Calu3 (cell line): ENCODE measurements at places on chromosomes 2 and 18.
A peak's percentile ranks its signal among the peaks of the same experiment; 100 is the strongest.

DNA sequence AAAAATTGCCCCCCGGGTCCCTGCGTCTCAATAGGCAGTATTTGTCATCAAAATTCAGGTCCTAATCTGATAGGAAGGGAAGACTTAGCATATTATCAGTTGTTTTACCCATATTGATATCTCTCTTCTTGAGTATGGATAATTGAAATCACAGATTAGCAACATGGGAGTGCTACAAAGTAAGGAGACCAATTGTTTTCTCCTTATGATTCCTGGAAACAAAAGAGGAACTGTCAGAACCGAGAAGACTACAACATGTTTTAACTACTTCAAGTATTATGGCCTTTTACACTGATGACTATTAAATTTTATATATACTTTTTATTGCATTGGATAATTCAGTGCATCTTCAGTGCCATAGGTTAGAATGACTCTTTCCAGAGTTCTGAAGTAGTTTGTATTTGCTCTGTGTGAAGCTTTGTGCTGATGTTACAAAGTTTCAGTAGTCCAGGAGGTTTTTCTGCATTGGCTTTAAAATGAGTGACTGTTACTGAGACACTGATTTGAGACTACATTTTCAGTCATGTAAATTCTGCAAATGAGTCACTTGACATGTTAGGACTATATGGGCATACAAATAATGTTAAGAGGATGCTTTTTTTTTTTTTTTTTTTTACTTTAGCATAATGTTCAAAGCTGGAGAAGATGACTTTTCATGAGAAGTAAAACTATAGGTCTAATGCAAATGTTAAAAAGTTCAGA lies 19.7 kb upstream of the TLK1 start:
- no peaks in the 10 kb centered on the region for H3K36me3 ChIP-seq
- H3K4me3 ChIP-seq = no peak overlapping the region
- no peak for DNase-seq
- no peaks in the 10 kb centered on the region for H3K4me1 ChIP-seq
- H3K27ac ChIP-seq = no peak overlapping the region

- no peaks in the 10 kb centered on the region for H3K36me3 ChIP-seq
- no peak for DNase-seq
- no peak overlapping the region for H3K4me3 ChIP-seq
- no peaks in the 10 kb centered on the region for H3K4me1 ChIP-seq
- H3K27me3 ChIP-seq = peaks cover 68% of the 10 kb centered on the region
Observed at GRCh38 chr2:100039291-100039980, 103.0 kb downstream of the AFF3 start.

DNA sequence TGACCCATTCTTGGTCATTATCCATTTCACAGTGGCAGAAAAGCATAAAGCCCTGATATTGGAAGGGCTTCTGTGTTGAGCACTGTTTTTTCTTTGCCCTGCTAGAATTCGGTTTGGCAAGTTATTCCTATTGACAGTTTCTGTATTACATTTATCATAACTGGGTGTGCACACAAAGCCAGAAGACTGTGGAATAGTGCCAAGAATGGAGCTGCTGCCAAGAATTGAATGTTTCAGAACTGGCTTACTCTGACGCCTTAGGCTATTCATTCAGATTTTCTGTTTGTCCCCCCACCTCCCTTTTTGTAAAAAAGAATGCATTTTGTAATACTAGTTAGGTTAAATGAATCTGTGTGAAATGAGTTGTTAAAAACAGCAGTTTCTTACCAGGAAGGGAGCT lies 12.7 kb downstream of the KDM3A start:
- no peaks in the 10 kb centered on the region for H3K4me1 ChIP-seq
- H3K4me3 ChIP-seq = no peak overlapping the region
- DNase-seq = peak; percentile 42
- peaks cover 15% of the 10 kb centered on the region for H3K36me3 ChIP-seq

DNA sequence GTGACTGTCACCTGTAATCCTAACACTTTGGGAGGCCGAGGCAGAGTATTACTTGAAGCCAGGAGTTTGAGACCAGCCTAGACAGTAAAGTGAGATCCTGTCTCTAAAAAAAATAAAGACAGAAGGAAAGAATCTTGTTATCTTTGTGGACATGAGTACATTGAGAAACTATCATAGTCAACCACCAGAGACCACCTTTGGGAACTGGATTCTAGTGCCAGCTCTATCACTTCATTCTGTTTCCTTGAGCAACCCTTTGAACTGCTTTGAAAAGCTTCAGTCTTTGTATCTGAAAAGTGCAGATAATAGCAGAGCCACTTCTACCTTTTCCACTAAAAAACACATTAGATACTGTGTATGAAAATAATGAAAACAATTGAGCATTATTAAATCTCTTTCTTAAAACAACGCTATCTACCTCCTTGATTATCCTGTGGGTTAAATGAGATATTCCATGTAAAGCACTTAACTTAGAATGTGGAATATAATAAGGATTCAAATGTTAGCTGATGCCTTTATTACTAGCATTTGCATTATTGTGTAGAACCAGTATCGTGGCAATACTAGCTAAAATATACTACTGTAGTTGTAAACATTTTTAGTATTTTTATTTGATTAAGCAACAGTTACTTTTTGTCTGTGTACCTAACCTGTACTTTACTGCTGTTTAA lies 8.8 kb downstream of the GORASP2 start:
- H3K36me3 ChIP-seq = peaks cover 19% of the 10 kb centered on the region
- H3K4me3 ChIP-seq = no peak overlapping the region
- peaks cover 9% of the 10 kb centered on the region for H3K4me1 ChIP-seq
- H3K27me3 ChIP-seq = no peaks in the 10 kb centered on the region
- no peak for DNase-seq
- H3K27ac ChIP-seq = no peak overlapping the region

DNA sequence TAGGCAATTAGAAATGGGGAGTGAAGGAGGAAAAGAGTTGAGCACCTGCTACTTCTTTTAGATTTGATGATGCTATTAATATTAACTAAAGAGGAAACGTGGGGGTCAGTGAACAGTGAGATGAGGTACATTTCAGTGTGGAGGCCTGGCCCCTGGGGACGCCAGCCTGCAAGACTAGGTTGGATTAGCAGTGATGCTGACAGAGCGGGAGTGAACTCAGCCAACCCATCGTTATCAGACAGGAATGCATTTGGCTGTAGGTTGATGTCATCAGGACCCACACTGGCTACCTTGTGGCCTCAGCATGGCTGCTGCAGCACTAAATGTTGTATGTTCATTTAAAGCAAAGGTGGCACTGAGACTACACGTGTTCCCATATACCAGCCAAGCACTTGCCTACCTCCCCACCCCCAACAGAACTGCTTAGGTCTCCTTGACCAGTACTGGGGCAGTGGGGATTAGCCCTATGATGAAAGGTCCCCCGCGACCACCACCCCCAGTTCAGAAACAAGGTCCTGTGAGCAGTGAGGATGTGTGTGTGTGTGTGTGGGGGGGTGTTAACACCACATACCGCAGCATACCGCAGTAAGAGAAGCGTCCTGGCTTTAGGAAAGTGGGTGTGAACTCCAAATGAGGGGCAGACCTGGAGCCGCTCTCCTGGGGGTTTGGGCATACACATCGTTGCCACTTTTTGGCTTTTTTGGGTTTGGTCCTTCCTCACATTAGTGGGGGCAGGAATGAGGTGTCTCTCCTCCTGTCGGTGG lies 26.0 kb downstream of the DGKD start:
- H3K27me3 ChIP-seq = no peaks in the 10 kb centered on the region
- H3K36me3 ChIP-seq = no peaks in the 10 kb centered on the region
- peaks cover 8% of the 10 kb centered on the region for H3K4me1 ChIP-seq
- DNase-seq = no peak
- H3K4me3 ChIP-seq = no peak overlapping the region
- H3K27ac ChIP-seq = no peak overlapping the region

DNA sequence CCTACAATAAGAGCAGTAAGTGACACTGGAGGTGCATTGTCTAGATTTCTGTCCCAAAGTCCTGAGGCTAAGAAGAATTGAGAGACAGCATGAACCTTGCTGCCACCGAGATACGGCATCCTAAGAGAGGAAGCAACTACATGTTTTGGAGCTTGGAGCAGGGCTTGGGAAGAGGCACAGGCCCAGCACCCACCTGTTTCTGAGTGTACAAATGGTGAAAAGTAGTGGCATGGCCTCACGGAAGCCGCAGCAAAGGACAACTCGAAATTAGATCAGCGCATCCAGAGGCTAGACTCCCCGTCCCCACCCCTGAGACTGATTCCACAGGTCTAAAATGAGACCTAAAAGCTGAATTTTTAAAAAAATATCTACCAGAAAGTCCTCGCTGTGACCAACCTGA lies 127.5 kb downstream of the PTGR3 start:
- H3K4me1 ChIP-seq = no peaks in the 10 kb centered on the region
- H3K36me3 ChIP-seq = no peaks in the 10 kb centered on the region
- peaks cover 10% of the 10 kb centered on the region for H3K27me3 ChIP-seq
